ENCODE measurements at places on chromosomes 5 and 9. TPM values are rescaled to one million over a fixed set of nuclear protein-coding genes. Genes with fewer than 3 reads are reported as not detected.

- H3K27me3 ChIP-seq = peaks cover 6% of the 10 kb centered on the region
- H3K27ac ChIP-seq = no peak overlapping the region
- no peaks in the 10 kb centered on the region for H3K36me3 ChIP-seq
- no peak overlapping the region for H3K4me3 ChIP-seq
Observed at GRCh38 chr9:113770396-113770795, 105.7 kb upstream of the ZNF618 start.

GRCh38 chr9:23693374-23693773, 132.7 kb downstream of the ELAVL2 start:
- no peak overlapping the region for H3K27ac ChIP-seq
- DNase-seq = no peak
- H3K4me1 ChIP-seq = no peaks in the 10 kb centered on the region

- H3K4me1 ChIP-seq = peaks cover 53% of the 10 kb centered on the region
- no peak overlapping the region for H3K4me3 ChIP-seq
- DNase-seq = no peak
- peak overlapping the region; percentile 24 for H3K27ac ChIP-seq
Observed at GRCh38 chr5:76529464-76530344, 93.5 kb downstream of the F2RL2 start.

DNA sequence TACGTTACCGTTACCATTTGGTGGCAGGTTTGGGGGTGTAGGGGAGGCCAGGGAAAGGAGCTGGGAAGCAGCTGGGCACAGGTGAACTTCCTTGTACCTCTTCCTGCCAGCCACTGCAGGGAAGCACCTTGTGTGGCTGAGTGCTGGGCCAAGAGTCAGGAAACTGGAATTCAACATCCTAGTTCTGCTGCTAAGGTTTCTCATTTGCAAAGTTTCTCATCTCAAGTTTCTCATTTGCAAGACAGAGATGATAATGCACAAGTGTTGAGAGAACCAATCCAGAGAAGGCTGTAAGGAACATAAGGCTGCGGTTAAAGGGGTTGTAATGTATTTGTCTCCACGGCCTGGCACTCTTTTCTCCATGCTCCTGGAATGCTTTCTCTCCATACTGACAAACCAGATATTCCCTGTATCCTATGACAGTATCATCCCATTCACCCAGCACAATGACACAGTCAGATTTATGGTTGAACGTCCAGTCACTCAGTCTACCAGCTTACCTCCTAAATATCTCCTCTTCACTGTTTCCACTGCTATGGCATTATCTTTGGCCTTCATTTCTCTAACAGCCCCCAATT, 33.6 kb upstream of the LARP1 start:
- no peaks in the 10 kb centered on the region for H3K4me1 ChIP-seq
- H3K4me3 ChIP-seq = no peak overlapping the region
- peak overlapping the region; percentile 32 for H3K27ac ChIP-seq
- H3K36me3 ChIP-seq = no peaks in the 10 kb centered on the region
- H3K27me3 ChIP-seq = peaks cover 12% of the 10 kb centered on the region

DNA sequence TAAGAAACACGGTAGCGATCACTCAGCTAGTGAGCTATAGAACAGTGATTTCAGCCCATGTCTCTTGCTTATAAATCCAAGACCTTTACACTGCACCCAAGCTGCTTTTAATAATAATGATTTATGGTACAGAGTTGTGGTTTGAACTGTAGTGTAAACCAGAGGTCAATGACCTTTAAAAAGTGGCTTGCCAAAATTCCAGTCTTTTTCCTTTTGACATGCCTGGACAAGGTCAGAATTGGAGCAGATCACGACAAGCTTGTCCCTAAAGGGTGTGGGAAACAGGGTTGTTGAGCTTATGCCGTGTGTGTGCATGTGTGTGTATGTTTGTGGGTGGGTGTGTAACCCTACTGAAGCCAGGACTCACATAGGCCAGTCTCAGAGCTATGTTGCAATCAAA, 225.3 kb upstream of the CLINT1 start:
- H3K4me3 ChIP-seq = no peak overlapping the region
- DNase-seq = no peak
- H3K4me1 ChIP-seq = no peaks in the 10 kb centered on the region

- no peak overlapping the region for H3K4me3 ChIP-seq
- H3K27ac ChIP-seq = no peak overlapping the region
- no peaks in the 10 kb centered on the region for H3K27me3 ChIP-seq
- no peak for DNase-seq
- peaks cover 49% of the 10 kb centered on the region for H3K4me1 ChIP-seq
Observed at GRCh38 chr5:131610198-131611063, 24.6 kb downstream of the RAPGEF6 start.

- no peak overlapping the region for H3K27ac ChIP-seq
- peaks cover 3% of the 10 kb centered on the region for H3K4me1 ChIP-seq
- H3K4me3 ChIP-seq = no peak overlapping the region
- H3K27me3 ChIP-seq = peaks cover 16% of the 10 kb centered on the region
Observed at GRCh38 chr5:33969572-33970452, 14.7 kb downstream of the SLC45A2 start.

DNA sequence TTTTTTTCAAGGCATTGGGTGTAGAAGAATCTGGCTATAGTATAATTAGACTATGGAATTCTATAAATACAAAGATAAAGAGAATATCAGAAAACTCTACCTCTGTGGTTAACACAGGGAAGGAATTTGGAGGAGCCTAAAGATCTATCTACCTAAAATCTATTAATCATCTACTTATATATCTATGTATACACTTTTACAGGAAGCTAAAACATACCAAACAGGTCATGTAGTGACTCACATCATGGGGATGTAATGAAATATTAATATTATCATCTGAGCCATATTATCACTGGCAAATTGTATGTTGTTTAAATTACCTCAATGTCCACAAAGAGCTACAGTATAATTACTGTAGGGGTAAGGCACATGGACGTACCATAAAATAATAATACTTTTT, 1748.2 kb downstream of the EFNA5 start:
- no peak for DNase-seq
- no peaks in the 10 kb centered on the region for H3K27me3 ChIP-seq
- no peak overlapping the region for H3K27ac ChIP-seq
- H3K4me1 ChIP-seq = no peaks in the 10 kb centered on the region
- no peak overlapping the region for H3K4me3 ChIP-seq

GRCh38 chr5:1279443-1280151, 15.3 kb downstream of the TERT start:
- no peaks in the 10 kb centered on the region for H3K36me3 ChIP-seq
- no peak for DNase-seq
- no peaks in the 10 kb centered on the region for H3K27me3 ChIP-seq
- H3K4me3 ChIP-seq = no peak overlapping the region

DNA sequence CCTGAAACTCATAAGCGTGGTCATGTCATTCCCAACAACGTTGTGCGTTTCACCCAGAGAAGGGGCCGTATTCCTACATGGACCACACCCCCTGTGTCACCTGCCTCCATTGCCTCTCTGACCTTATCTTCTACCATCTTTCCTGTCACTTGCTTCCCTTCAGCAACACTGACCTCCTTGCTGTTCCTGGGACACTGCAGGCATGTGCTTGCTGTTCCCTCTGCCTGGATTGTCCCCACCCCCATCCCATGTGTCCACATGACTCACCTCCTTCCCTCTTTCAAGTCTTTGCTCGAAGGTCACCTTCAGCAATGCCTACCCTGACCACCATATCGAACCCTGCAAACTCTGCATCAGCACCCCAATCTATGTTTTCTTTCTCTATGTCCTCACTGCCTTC, 133.2 kb upstream of the ZNF618 start:
- no peaks in the 10 kb centered on the region for H3K4me1 ChIP-seq
- no peak for DNase-seq

DNA sequence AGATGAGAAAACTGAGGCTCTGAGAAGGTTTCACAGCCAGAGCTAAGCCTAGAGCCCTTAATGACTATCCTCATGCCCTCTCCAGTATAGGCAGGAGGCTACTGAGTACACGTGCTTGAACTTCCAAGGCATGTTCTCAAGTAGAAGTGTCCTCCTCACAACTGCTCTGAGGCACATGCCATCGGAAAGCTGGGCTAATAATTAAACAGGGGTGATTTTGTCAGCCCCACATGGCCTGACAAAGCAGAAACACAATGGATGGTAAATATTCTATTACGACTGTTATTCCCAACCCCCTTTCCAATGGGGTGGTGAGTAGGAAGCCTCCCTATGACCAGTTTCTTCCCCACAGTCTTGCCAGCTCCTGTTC, 34.3 kb downstream of the KCNIP1 start:
- H3K36me3 ChIP-seq = no peaks in the 10 kb centered on the region
- H3K27ac ChIP-seq = no peak overlapping the region
- no peak for DNase-seq
- H3K4me3 ChIP-seq = no peak overlapping the region
- no peaks in the 10 kb centered on the region for H3K4me1 ChIP-seq
- H3K27me3 ChIP-seq = peaks cover 53% of the 10 kb centered on the region

- DNase-seq = no peak
- H3K4me1 ChIP-seq = peaks cover 48% of the 10 kb centered on the region
- H3K27me3 ChIP-seq = no peaks in the 10 kb centered on the region
- peak overlapping the region; percentile 97 for H3K27ac ChIP-seq
Observed at GRCh38 chr9:93501406-93501805, 48.0 kb upstream of the FAM120AOS start.

DNA sequence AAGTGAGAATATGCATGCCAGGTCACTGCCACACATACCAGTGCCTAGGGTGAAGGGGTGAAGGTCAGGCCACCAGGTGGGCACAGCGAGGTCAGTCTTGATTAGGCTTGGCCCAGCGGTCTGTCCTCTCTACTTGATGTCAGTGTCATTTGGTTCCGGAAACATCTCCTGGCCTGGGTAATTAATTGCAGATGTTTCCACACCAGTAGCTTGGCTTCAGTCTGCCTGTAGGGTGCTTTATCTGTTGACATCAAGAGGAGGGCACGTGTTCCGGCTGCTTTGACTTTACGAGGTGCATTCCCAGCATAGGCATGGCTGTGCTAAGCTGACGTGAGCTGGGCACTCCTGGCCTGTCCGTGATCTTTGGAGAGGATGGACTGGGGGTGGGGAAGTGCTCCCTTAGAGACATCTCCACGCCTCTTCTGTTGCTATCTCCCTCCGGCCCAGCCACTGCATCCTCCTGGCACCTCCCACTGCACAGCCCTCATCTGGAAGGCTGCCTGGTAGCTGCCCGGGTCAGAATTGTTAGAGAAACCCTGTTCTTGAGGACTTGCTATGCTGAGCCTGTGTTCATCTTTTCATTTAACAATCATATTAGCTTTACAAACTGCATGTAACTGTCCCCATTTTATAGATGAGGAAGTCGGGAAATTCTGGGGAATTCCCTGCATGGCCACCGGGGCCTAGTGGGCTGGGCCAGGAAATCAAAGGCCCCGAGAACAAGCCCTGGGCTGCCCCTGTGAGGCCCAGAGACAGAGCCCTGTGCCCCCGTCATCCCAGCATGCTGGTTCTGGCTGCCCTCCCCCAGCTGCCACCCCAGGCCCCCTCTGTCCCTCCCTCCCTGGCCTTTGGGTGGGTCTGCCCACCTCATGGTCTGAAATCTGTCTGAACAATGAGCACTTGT, 29.1 kb downstream of the JADE2 start:
- no peaks in the 10 kb centered on the region for H3K27me3 ChIP-seq
- peaks cover 7% of the 10 kb centered on the region for H3K36me3 ChIP-seq
- DNase-seq = peak; percentile 62
- peak overlapping the region; percentile 98 for H3K27ac ChIP-seq

DNA sequence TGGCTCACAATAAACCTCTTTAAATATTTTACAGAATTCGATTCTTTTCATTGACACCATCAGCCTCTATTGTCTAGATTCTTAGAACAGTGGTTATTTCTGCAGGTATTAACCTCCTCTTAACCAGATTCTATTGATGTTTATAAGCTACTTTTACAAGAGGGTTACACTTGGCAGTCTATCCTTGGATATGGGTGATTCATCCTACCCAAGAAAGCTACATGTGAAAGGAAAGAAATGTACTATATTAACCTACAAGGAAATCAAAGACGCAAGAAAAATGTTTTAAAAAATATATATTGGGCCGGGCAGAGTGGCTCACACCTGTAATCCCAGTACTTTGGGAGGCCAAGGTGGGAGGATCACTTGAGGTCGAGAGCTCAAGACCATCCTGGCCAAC, 16.7 kb downstream of the SLC25A25 start:
- H3K4me3 ChIP-seq = no peak overlapping the region
- H3K4me1 ChIP-seq = peaks cover 43% of the 10 kb centered on the region
- no peak for DNase-seq
- H3K27me3 ChIP-seq = no peaks in the 10 kb centered on the region

GRCh38 chr5:142902186-142902965, 132.2 kb downstream of the ARHGAP26 start:
- H3K27ac ChIP-seq = no peak overlapping the region
- DNase-seq = no peak
- H3K4me3 ChIP-seq = no peak overlapping the region
- H3K36me3 ChIP-seq = peaks cover 18% of the 10 kb centered on the region
- H3K4me1 ChIP-seq = peaks cover 6% of the 10 kb centered on the region

DNA sequence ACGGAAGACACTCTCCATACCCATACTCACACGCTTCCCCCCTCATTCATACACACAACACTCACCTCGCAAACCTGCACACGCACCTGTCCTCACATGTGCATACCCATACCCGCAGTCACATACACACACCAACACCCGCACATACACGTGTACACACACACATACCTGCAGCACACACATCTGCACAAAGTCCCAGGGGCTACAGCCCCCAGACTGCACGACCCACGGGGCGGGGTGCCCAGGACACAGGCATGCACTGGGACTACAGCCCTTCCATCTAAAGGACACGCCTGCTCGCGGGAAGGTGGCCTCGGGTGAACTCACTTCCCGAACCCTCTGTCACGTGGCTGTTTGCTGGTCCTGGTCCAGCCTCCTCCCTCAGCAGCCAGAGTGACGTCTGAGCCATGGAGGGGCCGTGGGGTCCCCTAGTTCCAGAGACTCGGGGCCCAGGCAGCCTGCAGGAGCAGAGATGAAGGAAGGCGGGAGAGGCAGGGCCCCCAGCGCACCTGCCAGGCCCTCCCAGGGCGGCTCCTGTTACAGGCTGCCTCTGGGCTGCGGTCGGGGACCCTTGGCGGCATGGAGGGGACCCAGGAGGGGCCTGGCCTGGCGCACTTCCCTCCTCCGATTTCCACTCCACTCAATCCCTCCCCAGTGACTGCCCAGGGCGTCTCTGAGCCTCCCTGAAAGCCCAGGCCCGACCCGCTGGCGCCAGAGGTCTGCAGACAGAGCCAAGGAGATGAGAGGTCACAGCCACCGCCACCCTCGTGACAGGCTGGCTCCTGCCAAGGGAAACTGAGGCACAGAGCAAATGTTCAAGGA, 8.1 kb downstream of the SLC12A7 start:
- H3K27ac ChIP-seq = peak overlapping the region; percentile 96
- no peaks in the 10 kb centered on the region for H3K27me3 ChIP-seq
- H3K36me3 ChIP-seq = peaks cover 4% of the 10 kb centered on the region
- peak overlapping the region; percentile 94 for H3K4me3 ChIP-seq

- H3K4me3 ChIP-seq = no peak overlapping the region
- H3K36me3 ChIP-seq = no peaks in the 10 kb centered on the region
- no peak overlapping the region for H3K27ac ChIP-seq
- DNase-seq = no peak
- no peaks in the 10 kb centered on the region for H3K4me1 ChIP-seq
Observed at GRCh38 chr9:108058135-108058814, 568.7 kb upstream of the KLF4 start.

Gene PRR7
- 40.1 TPM for total RNA-seq

Gene TMEM8B
- total RNA-seq = 7.1 TPM

Gene WDR38
- not detected for total RNA-seq

Gene SPATA31C2
- not detected for total RNA-seq

Gene DEPDC1B
- total RNA-seq = 1.4 TPM

Gene GRIN1
- total RNA-seq = not detected

Gene OR13C8
- not detected for total RNA-seq

Gene SNCAIP
- total RNA-seq = not detected

Gene ZBTB26
- 7.2 TPM for total RNA-seq

Measured in T-helper 17 cell (primary cell).